Astrocyte of the cerebellum (primary cell): ENCODE measurements at places on chromosomes 7 and 10.

DNA sequence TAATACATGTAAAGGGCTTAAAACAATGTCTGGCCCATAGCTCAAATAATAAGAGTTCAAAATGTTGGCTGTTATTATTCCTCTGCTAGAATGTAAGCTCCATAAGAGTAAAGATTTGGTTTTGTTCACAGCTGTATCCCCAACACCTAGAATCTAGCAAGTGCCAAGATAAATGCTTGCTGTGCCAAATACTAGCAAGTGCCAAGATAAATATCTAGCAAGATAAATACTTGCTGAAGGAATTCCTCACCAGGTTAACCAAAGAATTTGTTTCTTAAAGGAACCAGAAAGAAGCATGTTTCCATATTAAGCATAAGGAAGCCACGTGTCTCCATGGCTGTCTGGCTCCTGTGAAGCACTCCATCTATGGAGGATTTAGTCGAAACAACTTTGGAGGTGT is 235.2 kb upstream of the SP4 start:
- no peak for DNase-seq

DNA sequence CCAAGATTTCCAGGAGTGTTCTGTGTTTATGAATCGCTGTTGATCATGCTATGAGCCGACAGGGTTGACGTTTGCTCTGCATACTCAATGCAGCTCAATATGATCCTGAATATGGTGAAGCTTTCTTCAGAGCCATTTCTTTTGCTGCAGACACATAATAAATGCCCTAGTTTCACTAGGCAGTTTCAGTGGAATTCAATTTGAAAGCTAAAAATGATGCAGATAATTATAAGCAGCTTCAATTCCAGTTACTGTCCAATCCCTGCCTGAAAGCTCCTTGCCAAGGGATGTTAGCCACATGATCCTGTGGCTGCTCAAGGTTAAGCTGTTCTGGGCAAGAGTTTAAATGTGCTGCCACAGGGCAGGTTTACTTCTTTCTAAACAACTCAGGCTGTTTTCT is 805.6 kb downstream of the NRG3 start:
- no peak for DNase-seq

GRCh38 chr10:5536486-5537081 is 11.8 kb downstream of the CALML3 start:
- no peak for DNase-seq

GRCh38 chr7:33593611-33594010 is 311.7 kb upstream of the BMPER start:
- DNase-seq: no peak

DNA sequence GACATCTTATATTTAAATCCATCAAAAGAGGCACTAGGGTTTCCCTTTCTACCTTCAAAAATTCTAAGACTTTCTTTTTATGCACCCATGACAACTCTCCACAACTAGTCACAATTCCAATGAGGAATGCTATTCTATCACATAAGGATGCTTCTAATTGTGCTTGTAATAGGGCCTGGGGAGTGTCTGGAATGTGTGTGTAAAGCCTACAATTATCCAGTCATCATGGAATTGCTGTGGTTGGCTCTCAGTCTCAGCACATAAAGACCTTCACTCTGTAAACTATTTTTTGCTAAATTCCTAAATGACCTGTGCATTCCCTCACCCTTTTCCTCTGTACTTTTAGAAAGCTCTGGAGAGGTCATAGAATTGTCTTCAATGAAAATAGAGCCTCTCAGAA is 86.7 kb downstream of the EPDR1 start:
- no peak for DNase-seq

DNA sequence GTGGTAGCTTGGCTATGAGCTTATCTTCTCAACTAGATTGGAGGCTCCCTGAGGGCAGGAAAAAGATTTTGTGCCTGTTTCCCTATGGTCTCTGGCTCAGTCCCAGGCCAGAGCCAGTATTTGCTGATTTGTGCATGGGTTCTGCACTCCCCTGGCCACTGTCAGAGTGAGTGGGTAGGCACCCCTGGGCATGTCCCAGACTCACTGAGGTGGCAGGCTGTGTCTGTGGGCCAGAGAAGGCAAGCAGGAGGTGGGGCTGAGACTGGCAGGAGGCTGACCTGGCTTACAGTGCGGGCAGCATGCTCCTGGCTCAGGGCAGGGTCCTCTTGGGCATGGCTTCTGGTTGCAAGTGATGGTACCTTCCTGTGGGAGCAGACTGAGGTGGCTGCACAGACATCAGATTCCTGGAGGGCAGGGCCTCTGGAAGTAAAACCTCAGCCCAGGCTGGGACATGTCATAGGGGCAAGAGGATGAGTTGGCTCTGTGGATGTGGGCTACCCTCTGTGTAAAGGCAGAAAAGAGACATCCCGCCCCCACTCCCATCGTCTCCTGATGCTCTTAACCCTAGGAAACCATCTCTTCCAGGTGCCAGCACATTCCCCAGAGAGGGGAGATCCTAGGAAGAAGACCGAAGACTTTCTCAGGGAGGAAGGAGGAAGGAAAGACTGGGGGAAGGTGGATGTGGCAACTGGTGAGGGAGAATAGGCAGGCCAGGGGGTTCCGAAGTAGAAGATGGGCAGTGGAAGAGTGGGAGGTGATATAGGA is 4.3 kb downstream of the KCP start:
- no peak for DNase-seq

DNA sequence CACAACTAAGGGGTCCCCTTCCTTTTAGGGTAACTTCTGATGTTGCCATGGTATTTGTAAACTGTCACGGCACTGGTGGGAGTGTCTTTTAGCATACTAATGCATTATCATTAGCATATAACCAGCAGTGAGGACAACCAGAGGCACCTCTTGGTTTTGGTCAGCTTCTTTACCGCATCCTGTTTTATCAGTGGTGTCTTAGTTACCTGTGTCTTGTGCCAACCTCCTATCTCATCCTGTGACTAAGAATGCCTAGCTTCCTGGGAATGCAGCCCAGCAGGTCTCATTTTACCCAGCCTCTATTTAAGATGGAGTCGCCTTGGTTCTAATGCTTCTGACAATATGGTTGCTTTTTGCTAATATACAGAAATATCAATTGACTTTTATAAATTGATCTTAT is 54.9 kb downstream of the AHCYL2 start:
- DNase-seq: no peak

GRCh38 chr10:95443636-95444035 is 117.5 kb downstream of the SORBS1 start:
- DNase-seq: no peak

DNA sequence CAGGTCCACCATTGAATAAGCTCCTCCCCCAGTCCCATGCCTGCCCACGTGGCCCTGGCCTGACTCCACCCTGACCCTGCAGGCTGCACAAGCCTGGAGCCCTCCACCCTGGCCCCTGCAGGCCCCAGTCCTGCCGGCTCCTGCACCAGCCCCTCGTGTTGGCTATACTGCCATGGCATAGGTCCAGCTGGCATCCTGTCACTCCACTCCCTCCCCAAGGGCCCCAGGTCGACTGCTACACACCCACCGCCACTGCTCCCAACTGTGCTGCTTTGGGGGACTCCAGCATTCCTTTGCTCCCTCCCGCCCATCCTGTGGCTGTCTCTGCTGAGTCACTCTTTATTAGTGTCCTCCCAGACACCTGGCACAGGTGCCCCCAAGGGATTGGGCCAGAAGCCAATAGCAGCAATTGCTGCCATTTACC is 32.4 kb upstream of the HSPA12A start:
- DNase-seq: no peak

DNA sequence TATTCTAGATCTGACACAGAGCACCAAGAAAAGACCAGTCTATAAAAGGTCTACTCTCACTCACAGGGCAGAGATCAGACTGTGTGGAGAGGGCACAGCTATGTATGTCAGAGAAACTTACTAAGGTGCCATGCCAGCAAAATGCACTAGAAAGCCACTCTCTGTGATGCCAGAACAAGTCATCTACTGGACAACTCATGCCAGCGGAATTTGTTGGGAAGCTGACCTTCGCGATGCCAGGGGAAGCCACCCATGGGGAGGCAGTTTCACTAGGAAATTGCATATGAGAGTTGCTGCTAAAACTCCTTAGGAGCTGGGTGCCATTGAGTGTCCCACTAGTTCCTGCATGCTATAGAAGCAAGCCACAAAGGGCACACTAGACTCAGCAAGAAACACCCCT is 58.5 kb downstream of the MICU1 start:
- DNase-seq: no peak

DNA sequence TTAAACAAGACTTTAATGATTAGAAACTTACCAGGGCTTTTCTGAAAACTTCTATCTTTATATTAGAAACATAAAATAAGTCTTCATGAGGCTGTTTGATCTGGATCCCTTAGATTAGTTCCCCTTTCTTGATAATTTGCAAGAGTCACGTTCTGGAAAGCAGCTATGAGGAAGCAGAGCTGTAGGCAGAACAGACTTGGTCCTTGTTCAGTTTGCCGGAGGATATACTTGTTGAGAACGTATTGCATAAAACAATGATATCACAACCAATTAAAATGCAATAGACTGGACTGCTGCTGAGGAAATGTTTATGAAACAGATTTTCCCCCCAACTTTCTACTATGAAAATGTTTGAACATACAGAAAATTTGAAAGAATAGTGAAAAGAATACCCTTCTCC is 2.8 kb downstream of the SAMD9L start:
- DNase-seq: no peak

GRCh38 chr10:20624642-20625041 is 272.5 kb downstream of the NEBL start:
- no peak for DNase-seq

DNA sequence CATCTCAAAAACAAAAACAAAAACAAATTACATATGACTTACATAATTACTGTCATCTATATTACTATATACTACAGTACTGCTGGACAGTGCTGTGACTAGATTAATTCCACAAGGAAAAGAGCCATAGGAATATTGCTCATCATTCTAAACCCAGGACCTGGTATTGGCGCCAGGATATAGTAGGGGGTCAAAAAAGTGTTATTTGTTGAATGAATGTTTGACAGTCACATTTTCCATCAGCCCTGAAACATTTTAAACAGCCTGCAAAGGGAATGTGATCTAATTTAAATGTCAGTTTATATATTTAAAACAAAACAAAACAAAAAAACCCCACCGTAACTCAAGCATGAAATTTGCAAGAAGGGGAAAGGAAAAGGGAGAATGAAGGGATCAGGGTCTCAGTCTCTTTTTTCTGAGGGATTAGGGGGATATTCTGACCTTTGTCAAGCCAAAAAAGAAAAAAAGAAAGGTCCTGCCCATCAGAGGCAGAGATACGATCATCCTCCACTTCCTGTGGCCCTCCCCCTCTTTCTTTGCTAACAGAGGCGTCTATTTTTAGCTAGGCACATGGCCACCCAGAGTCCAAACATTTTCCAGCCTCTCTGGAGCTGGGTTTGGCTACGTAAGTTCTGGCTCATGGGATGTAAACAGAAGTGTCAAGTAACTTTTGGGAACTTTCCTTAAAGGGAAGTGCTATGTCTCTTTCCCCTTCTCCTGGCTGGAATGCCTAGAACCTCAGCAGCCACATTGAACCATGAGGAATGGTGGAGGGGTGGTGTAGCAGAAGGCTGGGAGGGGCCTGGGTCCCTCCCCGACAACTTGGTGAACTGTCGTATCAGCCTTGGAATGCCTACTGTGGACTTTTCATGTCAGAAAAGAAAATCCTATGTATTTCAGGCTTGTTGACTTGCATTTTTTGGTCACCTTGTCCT is 44.6 kb upstream of the DLG5 start:
- DNase-seq: peak; percentile 87

DNA sequence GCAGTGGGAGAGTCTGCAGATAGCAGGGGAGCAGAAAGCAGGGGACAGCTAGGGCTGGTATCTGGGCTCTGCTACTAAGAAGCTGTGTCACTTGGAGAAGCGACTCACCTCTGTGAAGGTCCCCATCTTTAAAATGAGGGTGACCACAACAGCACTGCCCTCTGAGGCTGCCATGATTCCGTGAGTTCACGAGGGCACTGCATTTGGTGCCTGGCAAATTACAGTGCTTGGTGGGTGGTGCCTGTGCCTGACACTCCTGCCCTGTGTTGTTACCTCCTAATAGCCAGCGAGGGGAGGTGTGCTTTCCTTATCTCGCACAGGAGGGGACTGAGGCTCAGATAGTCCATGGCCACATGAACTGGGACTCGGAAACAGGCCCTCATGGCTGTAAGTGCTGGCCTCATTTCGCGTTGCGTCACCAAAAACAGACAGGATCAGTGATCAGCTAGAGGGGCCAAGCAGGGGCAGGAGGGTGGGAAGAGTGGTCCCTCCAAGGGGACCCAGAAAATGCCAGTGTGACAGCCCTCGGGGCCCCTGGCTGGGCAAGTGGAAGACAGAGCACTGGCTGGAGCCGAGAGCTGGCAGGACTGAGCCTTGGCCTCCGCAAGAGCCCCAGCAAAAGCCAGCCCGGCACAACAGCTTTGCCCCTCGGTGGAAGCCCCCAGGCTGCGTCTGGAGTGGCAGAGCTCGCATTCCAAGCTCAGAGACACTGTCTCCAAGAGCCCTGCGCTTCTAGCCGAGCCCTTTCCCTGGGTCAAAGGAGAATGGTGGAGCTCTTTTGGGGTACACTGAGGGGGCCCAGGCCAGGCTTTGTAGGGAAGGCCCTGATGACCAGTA is 17.3 kb upstream of the BNIP3 start:
- DNase-seq: no peak

DNA sequence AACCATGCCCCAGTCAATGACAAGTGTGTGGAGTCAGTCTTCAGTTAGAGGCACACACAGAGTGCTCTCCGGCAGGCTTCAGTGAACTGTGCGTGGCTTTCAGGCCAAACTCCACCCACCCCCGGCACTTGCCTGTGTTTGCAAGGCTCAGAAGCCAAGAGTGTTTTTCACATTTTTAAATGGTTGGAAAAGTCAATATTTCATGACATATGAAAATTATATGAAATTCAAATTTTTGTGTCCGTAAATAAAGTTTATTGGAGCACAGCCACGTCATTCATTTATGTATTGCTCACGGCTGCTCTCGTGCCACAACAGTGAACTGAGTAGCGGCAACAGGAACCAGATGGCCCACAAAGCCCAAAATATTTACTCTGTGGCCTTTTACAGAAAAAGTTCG is 104.7 kb downstream of the SFMBT2 start:
- no peak for DNase-seq

DNA sequence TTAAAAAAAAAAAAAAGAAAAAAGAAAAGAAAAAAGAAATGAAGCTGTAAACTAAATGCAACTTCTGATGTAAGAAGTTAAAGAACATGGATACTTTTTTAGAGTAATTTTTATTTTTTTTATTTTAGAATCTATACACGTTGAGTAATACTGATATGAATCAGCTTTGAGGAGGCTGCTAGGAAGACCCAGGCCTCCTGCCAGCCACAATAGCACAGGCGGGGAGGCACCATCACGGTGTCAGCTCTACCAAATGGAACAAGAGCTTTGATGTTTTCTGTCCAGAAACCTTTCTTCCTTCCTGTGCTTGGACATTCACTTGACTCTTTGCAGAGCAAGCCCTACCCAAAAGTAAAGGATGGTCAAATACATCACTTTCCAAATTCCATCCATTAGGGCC is 45.3 kb upstream of the EGR2 start:
- no peak for DNase-seq

GRCh38 chr10:18735711-18736110 is 76.5 kb downstream of the ARL5B start:
- no peak for DNase-seq

GRCh38 chr10:15427843-15428414 is 56.8 kb upstream of the FAM171A1 start:
- peak; percentile 45 for DNase-seq
